ENCODE measurements at places on chromosomes 2 and 18.
A peak's percentile ranks its signal among the peaks of the same experiment; 100 is the strongest.

DNA sequence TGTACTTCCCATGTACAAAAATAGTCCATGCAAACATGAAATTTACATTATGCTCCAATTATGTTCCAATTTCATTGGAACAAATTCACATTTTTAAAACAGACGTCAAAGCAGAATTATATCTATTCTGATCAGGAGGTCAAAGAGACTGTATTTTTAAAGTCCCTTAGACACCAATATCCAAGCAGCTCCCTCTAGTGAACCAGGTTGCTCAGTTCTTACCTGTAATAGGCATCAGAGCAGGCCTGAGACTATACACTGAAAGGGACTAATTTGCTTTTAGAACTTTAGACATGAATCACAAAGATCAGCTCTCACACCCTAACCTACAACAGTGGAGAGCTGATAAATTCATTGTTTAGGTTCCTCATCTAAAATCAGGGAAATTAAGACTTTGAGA, 273.9 kb downstream of the MBD2 start:
- DNase-seq, result no peak

DNA sequence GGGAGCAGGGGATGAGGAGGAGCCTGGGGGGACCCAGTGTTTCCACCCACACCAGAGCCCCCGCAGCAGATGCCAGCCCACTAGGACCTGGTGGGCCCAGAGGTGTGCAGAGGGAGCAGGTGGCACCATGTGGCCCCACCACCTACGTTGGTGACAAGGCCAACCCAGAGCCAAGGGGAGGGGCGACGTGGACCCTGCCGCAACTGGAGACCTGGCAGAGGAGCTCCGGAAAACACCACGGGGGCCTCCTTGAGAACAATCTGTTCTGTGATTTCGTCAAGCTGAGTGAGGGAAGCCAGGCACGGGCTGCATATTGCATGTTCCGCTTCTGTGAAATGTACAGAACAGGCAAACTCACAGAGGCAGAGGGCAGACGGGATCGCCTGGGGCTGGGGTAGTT, 49.1 kb upstream of the GPC1 start:
- DNase-seq, result no peak

GRCh38 chr2:114056294-114057143, 166.6 kb downstream of the ACTR3 start:
- no peak for DNase-seq

DNA sequence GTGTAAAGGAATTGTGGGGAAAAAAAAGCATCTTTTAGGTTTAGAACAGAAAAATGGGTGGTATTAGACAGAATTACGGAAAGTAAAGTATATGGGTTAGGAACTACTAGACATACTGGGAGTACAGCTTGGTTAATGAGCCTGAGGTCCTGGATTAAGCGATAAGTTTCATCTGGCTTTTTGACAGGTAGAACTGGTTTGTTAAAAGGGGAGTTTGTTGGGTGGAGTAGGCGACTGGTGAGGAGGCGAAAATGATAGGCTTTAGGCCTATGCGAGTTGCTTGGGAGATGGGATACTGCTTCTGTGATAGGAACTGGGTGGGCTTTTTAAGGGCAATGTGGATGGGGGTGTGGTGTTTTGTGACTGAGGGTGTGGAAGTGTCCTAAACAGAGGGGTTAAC, 56.5 kb downstream of the KYNU start:
- DNase-seq, result no peak

DNA sequence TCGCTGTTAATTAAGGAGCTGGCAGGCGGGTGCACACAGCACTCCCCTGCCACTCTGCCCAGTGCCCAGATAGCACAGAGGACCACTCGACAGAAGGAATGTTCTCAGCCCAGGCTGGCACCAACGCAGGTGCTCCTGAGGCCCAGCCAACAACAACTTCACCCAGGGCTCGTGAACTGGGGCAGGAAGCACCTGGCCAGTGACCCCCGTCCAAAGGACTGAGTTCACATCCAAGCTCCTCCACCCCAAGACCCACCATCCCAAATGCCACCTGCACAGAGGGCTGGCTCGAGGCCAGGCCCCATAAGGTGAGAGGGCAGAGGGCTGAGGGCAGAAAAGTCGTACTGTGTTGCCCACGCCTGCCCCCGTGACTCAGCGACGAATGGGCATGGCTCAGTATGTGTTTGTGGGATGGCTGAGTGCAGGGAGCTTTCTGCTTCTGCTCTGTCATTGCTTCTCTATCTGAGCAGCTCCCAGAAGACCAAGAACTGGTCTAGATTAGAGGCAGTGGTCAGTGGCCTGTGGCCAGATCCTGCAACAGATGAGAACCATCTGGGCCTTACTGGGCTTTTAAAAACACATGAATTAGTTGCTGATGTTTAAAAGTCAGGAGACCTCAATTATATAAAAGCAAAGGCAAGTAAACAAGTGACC, 68.4 kb downstream of the POLR1A start:
- DNase-seq, result peak; percentile 28

GRCh38 chr2:126785862-126786261, 112.8 kb upstream of the TEX51 start:
- DNase-seq, result no peak

DNA sequence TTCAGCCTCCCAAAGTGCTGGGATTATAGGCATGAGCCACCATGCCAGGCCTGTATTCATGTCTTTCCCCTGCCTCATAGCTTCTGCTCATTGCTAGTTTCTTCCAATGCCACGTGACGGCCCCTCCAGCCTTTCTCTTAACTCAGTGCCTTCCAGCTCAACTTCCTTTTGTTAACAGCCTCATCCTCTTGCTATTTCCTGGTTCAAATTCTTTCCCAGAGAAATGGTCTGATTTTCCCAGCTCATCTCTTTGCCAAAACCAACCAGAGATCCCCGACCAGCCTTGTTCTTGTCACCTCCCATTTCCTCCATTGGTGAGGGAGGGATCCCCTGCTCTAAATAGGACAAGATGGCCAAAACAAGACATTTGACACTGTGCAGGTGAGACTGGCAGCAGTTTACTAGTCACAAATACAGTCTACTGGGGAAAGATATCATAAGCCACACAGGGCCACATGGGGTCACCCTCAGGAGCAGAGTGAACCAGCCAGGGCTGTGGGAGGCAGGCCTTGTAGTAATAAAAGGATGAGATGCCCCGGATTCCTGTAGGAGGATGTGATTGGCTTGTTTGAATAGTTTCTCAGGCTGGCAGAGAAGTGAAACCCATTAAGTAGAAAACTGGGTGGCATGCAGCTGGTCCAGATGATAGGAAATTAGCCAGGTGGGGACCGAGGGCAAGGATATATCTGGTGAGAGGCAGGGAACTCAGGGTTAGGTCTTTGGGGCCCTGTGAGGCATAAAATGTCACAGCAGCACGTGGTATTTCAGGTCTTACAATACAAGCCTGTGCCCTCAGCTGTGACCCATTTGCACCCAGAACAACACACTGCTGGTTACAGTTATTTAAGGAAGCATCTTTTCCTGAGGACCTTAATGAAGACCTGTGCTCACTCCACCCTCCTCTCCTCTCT, 6.4 kb downstream of the CD207 start:
- DNase-seq, result no peak

GRCh38 chr2:48452108-48452507, 77.8 kb upstream of the STON1 start:
- DNase-seq, result no peak

GRCh38 chr18:37042381-37042780, 213.5 kb downstream of the KIAA1328 start:
- no peak for DNase-seq

DNA sequence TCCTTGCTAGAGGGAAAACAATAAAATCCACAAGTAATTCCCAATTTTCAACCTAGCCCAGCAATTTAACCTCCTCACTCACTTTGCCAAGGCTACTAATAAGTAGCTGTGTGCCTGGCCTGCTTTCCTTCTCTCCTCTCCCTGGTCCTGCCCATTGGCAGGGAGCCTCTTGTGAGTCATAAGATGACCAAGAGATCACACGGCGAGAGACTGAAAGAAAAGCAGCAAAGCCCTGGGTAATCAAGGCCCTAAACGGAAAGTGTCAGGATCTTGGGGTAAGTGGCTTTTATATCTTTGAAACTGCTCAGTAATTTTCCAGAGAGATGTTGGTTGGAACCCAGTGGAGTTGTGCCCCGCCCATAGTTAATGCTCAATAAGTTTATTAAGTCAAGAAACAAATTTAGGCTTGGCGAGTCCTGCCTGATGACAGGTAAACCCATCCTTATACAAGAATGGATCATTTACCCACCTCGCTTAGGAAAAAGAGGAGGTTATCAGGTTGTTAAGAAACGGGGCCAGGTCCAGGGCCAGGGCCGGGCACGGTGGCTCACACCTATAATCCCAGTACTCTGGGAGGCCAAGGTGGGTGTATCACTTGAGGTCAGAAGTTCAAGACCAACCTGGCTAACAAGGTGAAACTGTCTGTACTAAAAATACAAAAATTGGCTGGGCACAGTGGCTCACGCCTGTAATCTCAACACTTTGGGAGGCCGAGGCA, 10.0 kb upstream of the ADAM17 start:
- DNase-seq, result no peak

GRCh38 chr2:60472041-60472440, 81.4 kb downstream of the BCL11A start:
- no peak for DNase-seq

- no peak for DNase-seq
These were observed 19.2 kb downstream of the ABI2 start for GRCh38 chr2:203347375-203347774.

GRCh38 chr18:22546905-22547570, 129.3 kb upstream of the CTAGE1 start:
- DNase-seq, result no peak

DNA sequence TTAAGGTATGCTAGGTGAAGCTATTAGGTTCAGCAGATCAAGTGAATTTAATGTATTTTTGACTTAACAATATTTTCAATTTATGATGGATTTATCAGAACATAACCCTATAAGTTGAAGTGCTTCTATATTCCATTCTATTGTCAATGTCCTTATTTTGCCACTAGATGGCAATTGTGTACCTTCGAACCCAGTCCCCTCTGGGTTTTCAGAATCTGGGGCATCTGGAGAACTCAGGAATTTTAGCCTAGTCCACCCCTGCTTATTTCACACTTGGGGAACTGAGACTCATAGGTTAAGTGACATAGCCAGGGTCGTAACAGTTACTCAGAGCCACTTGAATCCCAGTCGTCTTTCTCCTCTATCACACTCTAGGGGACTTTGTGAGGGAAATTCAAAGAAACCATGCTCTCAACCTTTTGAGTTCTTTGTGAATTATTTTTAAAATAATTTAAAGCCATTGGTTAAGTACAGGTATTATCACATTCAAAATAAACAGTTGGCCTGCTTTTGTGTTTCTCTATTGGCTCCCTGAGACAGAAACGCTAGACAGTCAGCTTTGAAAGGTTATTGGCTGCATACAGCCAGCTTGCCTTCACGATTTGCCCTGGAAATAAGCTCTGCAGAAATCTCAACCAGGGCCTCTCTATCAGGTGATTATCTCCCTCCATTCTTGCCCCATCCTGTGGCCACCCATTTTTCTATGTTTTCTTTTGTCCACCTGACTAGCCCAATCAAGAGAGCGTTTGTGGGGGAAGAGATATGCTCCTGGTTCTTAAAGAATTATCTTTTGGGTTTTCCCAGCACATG, 145.0 kb downstream of the TTC27 start:
- no peak for DNase-seq

- no peak for DNase-seq
These were observed 78.6 kb upstream of the MAP3K20 start for GRCh38 chr2:172997031-172997430.

GRCh38 chr18:45774065-45774521, 50.1 kb downstream of the SLC14A1 start:
- DNase-seq, result no peak

DNA sequence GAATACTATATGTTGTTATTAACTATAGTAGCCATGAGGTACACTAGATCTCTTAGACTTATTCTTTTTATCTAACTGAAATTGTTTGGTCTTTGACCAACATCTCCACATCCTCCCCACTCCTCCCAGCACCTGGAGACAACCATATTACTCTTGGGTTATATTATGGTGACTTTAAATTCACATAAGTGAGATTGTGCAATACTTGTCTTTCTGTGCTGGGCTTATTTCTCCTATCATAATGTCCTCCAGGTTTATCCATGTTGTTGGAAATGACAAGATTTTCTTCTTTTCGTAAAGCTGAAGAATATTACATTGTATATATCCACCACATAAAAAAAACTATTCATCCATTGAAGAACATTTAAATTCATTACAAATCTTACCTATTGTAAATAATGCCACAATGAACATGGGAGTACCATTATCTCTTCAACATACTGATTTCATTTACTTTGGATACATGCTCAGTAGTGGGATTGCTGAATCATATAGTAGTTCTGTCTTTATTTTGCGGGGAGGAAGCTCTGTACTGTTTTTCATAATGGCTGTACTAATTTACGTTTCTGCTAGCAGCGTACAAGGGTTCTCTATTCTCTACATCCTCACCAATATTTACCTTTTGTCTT, 159.2 kb upstream of the SCN7A start:
- no peak for DNase-seq
